NCI-H1417 (cell line): ENCODE measurements at places on chromosomes 1 and 21.

DNA sequence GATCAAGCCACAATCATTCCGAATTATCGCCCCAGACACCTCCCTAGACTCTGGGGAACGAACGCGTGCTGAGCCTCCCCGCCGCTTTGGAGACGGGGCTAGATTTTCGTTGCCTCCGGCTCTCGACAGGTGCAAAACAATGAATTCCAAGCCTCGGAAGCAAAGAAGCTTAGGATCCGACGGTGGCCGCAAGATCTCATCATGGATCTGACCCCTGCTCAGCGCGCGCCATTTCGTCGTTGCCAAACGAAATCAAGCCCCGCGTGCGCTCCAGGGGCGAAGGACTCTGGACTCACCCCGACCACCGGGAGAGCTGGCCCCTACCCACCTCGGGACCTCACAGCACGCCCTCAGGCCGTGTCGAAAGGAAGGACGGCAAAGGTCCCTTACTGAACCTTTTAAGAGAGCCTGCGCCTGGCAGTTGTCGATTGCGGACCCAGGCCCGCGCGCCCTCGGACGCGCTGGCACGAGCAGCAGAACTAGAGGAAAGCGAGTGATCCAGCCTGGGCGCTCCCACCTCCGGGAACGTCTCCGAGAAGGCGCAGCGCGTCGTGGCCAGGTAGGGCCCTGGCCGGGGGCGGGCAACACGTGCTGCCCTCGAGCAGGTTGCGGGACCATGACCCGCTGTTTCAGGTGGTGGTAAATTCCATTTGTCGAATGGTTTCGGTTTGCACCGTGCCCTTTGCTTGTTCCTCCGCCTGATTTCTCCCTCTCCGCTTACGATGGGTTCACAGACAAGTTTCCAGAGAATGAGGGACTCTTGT lies 1.6 kb upstream of the RUNX3 start:
- no peak for DNase-seq

DNA sequence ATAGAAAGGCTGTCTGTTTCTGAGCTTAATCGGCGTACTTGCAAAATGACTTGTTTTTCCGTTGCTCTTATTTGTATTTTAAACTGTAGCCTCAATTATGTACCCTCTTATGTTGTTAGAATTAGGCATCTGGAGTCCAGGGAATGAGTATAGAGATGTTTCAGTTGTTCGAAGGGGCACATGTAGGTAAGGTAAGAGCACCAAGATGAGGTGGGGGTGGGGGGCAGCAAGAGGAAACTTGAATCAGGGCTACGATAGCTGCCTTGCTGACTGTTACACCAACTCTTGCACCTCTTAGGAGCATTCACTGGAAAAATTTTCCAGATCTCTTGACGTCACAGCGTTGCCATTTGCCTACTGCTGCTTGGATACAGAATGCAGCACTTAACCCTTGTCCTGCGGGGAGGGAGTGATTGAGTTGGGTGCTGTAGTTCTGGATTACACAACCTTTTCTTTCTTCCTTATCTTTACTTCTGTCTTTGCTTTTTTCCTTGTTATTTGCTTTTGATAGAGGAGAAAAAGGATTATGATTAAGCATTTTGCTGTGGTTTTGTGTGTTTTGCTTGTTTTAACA lies 3.2 kb downstream of the ATP1B1 start:
- DNase-seq = peak; percentile 84

DNA sequence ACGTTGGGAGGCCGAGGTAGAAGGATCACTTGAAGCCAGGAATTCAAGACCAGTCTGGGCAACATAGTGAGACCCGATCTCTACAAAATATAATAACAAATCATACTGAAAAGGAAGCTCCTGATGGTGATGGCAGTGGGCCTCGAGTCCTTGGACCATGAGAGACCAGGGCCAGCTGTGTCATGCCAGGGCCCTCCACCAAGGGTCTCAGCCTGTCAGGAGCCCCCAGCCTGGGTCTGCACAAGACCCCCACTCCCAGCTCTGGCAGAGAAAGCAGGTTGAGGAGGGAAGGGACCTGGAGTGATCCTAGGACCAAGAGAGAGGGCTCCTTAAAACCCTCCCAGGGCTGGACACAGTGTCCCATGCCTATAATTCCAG lies 6.7 kb upstream of the CTRC start:
- DNase-seq = no peak

DNA sequence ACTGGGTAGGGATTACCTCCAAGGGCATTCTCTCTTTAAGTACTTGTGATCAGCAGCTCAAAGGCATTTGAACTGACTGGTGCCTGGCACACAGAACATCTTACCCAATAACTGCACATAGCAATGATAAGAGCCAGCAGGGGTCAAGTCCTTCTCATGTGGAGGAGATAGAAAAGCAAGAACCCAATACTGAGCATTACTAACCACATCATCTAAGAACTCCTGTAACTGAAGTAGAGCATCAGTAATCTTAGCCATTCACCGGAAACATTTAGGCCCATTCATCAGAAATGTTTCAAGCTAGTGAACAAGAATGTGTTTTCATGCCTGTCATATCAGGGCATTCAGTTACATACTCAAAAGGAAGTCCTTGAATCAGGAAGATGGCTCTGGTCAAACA lies 33.6 kb upstream of the THEM4 start:
- DNase-seq = no peak

GRCh38 chr1:45359882-45360513 lies 19.8 kb upstream of the MUTYH start:
- DNase-seq = peak; percentile 69

DNA sequence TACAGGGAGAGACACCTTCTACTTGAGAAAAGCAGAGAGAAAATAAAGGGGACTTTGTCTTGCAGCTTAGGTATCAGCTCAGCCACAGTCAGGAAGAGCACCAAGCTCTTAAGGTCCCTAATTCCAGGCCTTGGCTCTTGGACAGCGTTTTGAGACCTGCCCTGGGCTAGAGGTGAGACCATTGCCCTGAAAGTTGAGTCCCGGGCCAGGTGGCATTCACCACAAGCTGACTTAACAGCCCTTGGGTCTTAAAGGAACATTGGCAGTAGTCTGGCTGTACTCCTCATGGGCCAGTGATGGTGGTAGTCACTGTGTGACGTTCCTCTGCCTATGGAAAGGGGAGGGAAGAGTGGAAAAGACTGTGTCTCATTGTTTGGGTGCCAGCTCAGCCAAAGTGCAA lies 11.7 kb upstream of the TNNI3K start:
- DNase-seq = no peak
